ENCODE measurements at places on chromosomes 3 and 15.

- DNase-seq = no peak
Observed at GRCh38 chr3:77191014-77191413, 151.1 kb downstream of the ROBO2 start.

DNA sequence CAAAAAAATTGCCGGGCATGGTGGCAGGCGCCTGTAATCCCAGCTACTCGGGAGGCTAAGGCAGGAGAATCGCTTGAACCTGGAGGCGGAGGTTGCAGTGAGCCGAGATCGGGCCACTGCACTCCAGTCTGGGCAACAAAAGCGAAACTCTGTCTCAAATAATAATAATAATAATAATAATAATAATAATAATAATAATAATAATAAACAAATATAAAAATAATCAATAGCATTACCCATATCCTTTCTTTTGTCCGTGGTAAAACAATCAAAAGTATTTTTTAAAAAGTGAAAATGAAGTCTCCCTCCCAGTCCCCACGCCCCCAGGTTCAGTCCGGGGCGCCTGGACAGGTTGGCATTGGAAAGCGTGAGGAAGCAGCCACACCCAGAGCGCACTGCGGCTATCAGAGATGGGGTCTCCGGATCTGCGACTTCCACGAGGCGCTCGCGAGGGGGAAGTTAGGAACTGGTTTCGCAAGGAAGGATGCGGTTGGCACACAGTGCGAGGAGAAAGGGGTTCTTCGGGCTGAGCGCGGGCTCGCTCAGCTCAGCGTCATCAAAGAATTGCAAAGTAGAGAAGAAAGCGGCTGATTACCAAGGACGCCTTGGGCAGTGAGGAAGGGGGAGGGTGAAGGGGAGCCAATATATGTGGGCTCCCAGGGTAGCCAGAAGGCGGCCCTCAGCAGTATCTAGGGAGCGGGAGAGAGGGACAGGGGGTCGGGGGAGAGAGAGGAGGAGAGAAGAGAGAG lies 69.5 kb upstream of the EPHB3 start:
- no peak for DNase-seq

GRCh38 chr3:172300187-172300586 lies 148.1 kb downstream of the GHSR start:
- no peak for DNase-seq

GRCh38 chr15:101625980-101626379 lies 26.2 kb downstream of the TM2D3 start:
- DNase-seq = no peak

GRCh38 chr3:148540266-148540665 lies 157.4 kb upstream of the AGTR1 start:
- DNase-seq = no peak

GRCh38 chr15:50355619-50355905 lies 564 bp upstream of the GABPB1 start:
- DNase-seq = peak; percentile 15

DNA sequence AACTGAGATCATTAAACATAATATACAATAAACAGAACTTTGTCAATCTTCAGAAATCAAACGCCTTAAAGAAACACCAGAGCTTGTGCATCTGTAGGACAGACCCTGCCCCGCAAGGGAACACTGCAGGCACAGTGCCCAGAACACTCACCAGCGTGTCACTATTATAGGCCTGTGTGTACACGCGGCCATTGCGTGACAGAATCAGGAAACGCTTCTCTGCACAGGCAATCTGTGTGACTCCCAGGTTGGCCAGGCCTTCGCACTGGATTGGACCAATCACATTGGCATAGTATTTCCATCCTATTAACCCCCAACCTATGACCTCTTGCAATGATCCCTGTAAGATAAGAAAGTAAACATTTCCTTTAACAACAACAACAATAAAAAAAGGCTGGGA lies 52.9 kb downstream of the HERC2 start:
- no peak for DNase-seq

DNA sequence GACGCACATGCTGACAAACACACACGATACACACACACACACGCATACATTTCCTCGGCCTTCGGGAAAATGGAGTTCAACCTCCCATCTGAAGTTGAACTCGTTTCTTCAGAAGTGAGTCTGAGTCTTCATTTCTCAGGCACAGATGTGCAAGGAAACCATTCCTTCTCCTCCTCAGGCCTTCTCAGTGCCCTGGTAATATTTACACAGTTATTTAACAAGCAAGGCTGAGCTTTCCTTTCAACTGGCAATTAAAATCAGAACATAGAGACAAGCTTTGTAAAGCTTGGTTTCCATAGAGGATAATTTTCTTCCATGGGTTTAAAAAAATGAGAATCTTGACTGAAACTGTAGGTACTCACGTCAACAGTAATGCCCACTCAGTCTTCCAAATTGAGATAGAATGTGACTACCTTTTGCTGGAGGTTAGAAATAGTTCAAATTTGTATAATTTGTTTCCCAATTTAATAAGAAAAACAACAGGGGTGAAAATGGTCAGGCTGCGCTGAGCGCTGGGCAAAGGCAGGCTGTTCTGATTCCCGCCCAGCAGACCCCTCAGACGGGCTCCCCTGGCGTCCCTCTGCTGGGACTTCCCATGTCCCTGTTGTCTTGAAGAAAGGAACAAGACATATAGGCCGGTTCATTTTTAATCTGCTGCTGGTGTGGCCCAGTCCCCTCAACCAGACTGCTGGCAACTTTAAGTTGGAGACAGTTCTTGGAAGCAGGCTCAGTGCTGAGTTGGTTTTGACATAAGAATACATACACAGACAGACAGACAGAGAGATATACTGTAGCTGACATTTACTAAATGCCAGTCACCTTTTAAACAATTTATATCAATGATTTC lies 174.3 kb downstream of the XXYLT1 start:
- DNase-seq = no peak

GRCh38 chr3:34185301-34185700 lies 386.9 kb downstream of the PDCD6IP start:
- no peak for DNase-seq
